ENCODE measurements at places on chromosomes 1 and 21. TPM values are rescaled to one million over a fixed set of nuclear protein-coding genes. Genes with fewer than 3 reads are reported as not detected.

Gene PGBD5
- 54.0 TPM for total RNA-seq

DNA sequence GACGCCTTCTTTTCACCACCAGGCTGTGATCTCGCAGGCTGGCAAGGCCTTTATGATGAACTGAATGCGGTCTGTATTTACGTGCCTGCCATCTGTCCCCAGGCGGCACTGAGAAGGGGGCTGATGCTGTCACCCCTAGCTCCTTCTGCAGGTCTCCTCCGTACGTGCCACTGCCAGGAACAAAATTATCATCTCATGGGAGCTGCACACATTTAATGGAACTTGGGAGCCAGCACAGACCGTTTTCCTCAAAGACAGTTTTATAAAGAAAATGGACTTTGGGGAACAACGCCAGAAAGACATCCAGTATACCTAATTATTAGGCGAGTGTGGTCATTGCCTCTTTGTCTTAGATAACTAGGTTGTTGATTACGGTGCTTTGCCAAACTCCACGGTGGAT, 434.5 kb downstream of the KIF26B start:
- no peak for DNase-seq

DNA sequence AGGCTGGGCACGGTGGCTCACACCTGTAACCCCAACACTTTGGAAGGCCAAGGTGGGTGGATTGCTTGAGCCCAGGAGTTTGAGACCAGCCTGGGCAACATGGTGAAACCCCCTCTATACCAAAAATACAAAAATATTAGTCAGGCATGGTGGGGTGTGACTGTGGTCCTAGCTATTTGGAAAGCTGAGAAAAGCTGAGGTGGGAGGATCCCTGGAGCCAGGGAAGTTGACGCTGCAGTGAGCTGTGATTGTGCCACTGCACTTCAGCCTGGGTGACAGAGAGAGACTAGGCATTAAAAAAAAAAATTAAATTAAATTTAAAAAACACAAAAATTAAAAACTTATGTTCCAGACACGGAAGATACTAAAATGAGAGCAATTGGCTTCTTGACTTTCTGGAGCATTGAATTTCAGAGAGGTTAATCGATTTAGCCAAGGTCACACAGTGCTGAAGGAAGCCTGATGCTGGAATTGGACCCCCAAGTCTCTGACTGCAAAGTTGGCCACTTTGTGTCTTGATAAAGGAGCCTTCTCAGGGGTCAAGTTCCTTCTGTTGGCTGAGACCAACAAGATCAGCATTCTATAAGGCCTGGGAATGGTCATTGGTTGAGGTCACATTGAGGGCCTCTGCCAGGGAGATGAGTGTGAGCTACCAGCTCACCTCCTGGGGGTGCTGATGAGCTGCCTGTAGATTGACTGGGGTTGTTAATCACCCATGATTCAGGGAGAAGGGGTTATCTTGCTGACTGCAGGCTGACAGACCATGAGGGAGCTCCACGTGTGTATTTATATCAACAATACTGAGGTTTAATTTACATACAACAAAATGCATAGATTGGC, 54.3 kb downstream of the RPS6KA1 start:
- no peak for DNase-seq

Gene AP4B1
- 9.2 TPM for total RNA-seq

Gene PLPP3
- total RNA-seq, result 4.9 TPM
